ENCODE measurements at places on chromosomes 5 and 9. TPM values are rescaled to one million over a fixed set of nuclear protein-coding genes. Genes with fewer than 3 reads are reported as not detected.

Gene FLT4
- 5.9 TPM for total RNA-seq

Gene RAI14
- total RNA-seq = 71.9 TPM

Gene WNT8A
- total RNA-seq = not detected

Gene SAXO1
- not detected for total RNA-seq

Gene MYOZ3
- total RNA-seq = 9.0 TPM

DNA sequence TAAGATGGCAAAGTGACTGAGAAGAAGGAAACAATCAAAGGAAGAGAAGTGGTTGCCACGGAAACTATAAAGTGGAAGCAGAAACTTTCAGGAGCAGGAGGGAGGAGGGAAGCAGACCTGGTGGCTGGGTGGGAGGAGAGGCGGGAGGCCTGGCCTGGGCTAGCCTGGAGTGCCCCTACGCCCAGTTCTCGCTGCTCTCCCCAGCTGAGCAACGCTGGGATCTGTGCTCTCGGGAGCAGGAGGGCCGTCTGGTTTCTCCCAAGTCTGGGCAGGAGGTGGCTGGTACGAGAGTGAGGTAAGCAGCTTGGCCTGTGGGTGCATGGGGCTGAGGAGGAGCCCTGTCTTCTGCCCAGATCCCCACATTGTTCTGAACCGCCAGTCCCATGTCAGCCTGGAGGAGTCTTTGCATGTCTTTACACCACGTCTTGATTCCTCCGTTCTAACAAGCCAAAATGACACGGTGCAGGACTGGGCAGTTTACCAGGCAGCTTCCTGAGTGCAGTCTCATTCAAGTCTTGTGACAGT, 15.0 kb upstream of the DAB2IP start:
- no peaks in the 10 kb centered on the region for H3K36me3 ChIP-seq
- H3K4me3 ChIP-seq = no peak overlapping the region
- H3K27me3 ChIP-seq = no peaks in the 10 kb centered on the region
- H3K4me1 ChIP-seq = peaks cover 37% of the 10 kb centered on the region

DNA sequence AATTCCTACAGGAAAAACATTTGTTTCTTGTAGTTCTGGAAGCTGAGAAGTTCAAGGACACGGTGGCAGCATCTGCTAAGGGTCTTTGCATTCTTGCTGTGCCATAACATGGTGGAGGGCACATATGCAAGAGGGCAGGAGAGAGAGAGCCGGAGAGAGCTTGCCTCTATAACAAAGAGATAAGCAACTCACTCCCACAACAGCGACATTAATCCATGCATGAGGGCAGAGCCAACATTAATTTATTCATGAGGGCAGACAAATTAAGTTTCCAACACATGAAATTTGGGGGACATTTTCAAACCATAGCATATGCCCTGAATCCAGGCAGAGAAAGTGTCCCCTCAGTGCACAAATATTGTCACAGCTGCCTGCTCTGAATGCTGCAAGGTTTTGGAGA, 4.4 kb upstream of the GTF3C5 start:
- no peak overlapping the region for H3K4me3 ChIP-seq
- H3K27ac ChIP-seq = no peak overlapping the region
- H3K4me1 ChIP-seq = no peaks in the 10 kb centered on the region
- no peak for DNase-seq
- no peaks in the 10 kb centered on the region for H3K27me3 ChIP-seq

GRCh38 chr5:109939116-109939682, 249.5 kb downstream of the MAN2A1 start:
- H3K4me1 ChIP-seq = no peaks in the 10 kb centered on the region
- H3K27me3 ChIP-seq = no peaks in the 10 kb centered on the region
- H3K27ac ChIP-seq = no peak overlapping the region
- no peak overlapping the region for H3K4me3 ChIP-seq
- DNase-seq = no peak
- H3K36me3 ChIP-seq = no peaks in the 10 kb centered on the region

DNA sequence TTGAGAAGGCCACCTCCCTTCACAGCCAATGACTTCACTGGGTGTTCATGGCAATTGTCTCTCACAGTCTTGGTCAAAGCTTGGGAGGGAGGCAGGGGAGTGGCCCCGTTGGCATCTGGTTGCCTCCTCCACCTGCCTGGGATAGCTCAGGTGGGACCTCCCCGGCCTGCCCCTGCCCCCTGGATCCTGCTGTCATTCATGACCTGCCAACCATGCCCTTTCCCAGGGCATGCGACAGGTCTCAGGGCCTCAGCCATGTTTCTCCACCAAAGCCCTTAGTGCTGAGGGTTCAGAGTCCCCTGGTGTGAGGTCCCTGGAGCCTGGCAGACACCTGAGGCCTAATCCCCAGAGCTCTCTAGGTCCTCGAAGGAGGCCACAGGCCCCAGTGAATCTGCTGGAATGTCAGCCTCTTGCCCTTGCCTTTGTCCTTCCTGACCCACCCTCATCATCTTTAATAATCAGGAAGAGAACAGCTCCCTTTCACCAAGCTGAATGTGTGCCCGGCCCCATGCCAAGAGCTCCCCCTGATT, 5.6 kb downstream of the DAB2IP start:
- no peak overlapping the region for H3K4me3 ChIP-seq
- no peak for DNase-seq
- H3K27me3 ChIP-seq = no peaks in the 10 kb centered on the region
- H3K36me3 ChIP-seq = no peaks in the 10 kb centered on the region
- no peaks in the 10 kb centered on the region for H3K4me1 ChIP-seq

- H3K27ac ChIP-seq = no peak overlapping the region
- no peaks in the 10 kb centered on the region for H3K27me3 ChIP-seq
- no peak overlapping the region for H3K4me3 ChIP-seq
- peaks cover 8% of the 10 kb centered on the region for H3K4me1 ChIP-seq
- no peak for DNase-seq
- no peaks in the 10 kb centered on the region for H3K36me3 ChIP-seq
These were observed 156.1 kb downstream of the LURAP1L start for GRCh38 chr9:12930906-12931305.

GRCh38 chr9:129225815-129226214, 47.8 kb upstream of the IER5L start:
- H3K4me3 ChIP-seq = no peak overlapping the region
- no peak overlapping the region for H3K27ac ChIP-seq
- no peaks in the 10 kb centered on the region for H3K27me3 ChIP-seq
